ENCODE measurements at places on chromosomes 13 and 19.

DNA sequence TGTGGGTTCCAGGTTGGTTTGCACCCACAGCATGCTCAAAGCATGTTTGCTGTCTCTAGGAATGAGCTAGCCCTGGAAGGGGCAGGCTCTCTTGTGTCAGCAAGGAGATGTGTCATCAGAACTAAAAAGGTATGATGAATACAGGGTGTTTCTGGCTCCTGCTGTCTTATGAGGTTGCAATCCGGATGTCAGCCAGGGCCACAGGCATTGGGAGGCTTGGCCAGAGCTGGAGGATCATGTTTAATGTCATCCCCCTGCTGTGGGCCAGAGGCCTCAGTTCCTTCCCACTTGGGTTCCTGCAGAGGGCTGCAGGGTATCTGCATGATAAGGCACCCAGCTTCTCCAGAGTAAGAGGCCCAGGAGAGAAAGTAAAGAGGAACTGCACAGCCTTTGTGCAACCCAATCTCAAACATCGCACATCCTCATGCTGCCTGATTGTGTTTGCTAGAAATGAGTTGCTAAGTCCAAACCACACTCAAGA is 193.6 kb downstream of the COL4A1 start:
- DNase-seq: no peak

GRCh38 chr19:2231621-2232221 is 4.4 kb downstream of the PLEKHJ1 start:
- DNase-seq: no peak

DNA sequence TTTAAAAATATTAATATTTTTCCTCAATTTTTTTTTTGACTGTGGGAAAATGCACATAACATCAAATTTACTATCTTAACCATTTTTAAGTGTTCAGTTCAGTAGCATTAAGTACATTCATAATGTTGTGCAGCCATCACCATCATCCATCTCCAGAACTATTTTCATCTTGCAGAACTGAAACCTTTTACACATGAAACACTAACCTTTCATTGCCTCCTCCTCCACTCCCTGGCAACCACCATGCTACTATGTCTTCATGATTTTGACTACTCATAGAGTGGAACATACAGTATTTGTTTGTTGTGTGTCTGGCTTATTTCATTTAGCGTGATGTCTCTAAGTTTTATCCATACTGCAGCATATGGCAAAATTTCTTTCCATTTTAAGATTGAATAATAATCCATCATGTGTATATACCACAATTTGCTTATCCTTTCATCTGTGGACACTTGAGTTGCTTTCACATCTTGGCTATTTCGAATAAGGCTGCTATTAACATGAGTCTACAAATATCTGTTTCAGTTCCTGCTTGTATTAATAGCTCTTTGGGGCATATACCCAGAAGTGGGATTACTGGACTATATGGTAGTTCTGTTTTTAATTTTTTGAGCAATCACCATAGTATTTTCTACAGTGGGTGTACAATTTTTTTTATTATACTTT is 376.4 kb downstream of the MTUS2 start:
- DNase-seq: no peak

DNA sequence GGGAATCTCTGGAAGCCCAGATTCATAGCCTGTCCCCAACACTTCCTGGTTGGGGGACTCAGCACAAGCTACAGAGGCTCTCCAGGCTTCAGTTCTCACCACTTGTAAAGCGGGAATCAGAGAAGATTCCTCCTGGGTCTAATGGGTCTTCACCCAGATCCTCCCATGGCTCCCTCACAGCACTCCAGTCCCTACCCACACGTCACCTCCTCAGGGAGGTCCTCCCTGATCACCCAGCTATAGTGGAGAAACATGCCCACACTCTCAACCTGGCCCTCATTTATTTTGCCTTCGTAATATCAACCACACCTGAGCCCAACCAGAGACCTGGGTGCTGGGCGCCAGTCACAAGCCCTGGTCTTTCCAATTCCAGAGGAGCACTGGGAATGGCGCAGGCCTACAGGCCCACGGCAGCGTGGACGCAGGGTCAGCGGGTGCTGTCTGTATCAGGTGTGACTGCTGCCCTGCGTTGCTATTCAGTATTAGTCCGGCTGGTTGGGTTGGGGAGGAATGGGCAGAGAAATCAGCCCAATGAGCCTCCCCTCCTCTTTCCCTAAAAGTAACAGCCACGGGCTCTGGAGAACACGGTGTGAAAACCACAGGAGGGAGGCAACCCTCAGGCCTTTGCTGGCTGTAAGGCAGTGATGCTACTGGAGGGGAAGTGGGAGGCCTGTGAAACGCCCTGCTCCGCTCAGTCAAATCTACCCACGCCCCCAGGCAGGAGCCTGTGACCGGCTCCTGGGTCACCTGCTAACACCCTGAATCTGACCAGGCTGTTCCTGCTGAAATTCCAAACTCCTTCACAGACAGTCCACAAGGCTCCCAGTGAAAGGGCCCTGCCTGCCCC is 5.2 kb downstream of the AKT2 start:
- no peak for DNase-seq

DNA sequence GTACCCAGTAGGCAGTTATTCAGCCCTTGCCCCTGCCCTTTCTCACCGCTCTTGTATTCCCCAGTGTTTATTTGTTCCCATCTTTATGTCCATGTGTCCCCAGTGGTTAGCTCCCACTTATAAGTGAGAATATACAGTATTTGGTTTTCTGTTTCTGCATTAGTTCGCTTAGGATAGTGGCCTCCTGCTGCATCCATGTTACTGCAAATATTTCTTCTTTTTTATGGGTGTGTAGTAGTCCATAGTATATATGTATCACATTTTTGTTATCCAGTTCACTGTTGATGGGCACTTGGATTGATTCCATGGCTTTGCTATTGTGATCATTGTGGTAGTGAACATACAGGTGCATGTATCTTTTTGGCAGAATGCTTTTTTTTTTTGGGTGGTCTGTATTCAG is 32.7 kb downstream of the URI1 start:
- DNase-seq: no peak

- no peak for DNase-seq
Measured at GRCh38 chr13:106530171-106530851, 5.2 kb downstream of the EFNB2 start.

GRCh38 chr19:55642153-55643002 is 1.1 kb upstream of the ZNF581 start:
- no peak for DNase-seq

GRCh38 chr13:38417727-38418126 is 68.1 kb downstream of the UFM1 start:
- no peak for DNase-seq

Data from anterior cingulate cortex (tissue), 58 donors.